Stimulated activated CD8-positive, alpha-beta memory T cell treated with anti-CD3 and anti-CD28 coated beads, Interleukin-7, amount 100 ng/mL, for 48 hours (primary cell): ENCODE measurements at places on chromosomes 12 and 14.
A peak's percentile ranks its signal among the peaks of the same experiment; 100 is the strongest.

GRCh38 chr12:22169376-22169775 is 123.4 kb downstream of the CMAS start:
- DNase-seq = no peak

DNA sequence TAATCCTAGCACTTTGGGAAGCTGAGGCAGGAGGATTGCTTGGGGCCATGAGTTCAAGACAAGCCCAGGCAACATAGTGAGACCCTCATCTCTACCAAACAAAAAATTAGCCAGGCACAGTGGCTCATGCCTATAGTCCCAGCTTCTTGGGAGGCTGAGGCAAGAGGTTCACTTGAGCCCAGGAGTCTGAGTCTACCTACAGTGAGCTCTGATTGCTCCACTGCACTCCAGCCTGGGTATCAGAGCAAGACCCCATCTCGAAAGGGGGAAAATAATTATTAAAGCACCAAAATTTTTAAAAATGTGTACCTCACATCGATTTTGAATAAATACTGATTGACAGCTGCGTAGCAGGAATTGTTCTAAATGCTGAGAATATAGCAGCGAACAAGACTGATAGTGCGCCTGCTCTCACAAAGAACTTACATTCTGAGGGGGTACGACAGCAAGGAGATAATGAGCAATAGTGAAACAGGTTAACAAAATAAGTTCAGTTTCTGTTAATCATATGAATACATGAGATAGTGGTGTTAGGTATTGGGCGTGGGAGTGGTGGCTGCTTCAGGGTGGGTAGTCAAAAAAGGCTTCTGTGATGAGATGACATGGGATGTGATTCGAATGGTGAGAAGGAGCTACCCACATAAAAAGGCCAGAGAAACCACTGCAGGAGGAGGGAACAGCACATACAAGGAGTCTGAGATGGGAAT is 19.6 kb downstream of the HCFC2 start:
- DNase-seq = peak; percentile 54

DNA sequence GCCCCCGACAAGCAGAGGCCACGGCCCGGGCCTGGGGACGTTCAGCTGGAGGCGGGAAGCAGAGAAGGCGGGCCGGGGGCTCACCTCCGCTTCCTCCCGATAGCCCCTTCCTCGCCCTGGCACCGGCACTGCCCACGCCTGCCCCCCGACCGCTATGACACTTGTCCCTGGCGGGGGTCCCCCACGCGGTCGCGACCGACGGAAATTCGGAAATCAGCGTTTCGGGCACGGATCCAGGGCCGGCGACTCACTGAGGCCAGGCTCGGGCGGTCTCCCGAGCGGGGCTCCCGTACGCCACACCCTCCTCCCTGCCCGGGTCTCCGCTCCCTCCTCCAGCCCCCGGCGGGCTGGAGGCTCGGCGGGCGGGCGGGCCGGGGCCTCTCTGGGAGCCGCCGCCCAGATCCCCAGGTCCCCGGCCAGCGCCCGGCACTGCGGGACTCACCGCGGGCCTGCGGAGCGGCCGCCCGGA is 581 bp downstream of the PITPNM2 start:
- DNase-seq = peak; percentile 6

DNA sequence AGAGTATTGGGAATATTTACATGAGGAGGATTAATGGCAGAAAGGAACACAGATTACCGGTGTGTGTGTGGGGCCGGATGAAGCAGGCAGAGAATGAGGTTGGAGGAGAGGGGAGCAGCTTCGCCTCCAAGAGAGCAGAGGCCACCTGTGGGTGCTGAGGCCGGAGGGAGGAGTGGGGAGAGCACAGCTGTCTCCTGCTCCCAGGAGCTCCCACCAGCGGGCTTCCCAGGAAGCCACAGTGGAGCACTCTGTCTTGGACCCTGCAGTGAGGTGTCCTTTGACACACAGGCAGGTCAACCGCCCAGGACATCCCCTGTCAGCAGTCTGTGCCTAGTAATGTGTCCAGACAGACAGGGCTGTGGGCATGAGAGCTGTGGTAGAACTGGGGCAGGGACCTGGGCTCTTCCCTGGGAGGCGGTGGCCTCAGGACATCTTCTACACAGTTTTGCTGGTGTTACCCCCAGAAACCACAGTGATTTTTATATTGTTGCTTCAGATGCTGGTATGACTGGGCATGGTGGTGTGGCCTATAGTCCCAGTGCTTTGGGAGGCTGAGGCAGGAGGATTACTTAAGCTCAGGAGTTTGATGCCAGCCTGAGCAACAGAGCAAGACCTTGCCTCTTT is 18.5 kb upstream of the AMN start:
- DNase-seq = no peak
